Stimulated activated naive CD4-positive, alpha-beta T cell treated with Interleukin-2 at 50 U/mL for 16 hours (primary cell): ENCODE measurements at places on chromosomes 16 and 17.

- DNase-seq: no peak
Measured at GRCh38 chr17:65975878-65976277, 216.1 kb downstream of the CEP112 start.

- no peak for DNase-seq
Measured at GRCh38 chr16:4351880-4352279, 759 bp upstream of the PAM16 start.

GRCh38 chr17:62098623-62099231 lies 33.6 kb upstream of the MED13 start:
- no peak for DNase-seq

DNA sequence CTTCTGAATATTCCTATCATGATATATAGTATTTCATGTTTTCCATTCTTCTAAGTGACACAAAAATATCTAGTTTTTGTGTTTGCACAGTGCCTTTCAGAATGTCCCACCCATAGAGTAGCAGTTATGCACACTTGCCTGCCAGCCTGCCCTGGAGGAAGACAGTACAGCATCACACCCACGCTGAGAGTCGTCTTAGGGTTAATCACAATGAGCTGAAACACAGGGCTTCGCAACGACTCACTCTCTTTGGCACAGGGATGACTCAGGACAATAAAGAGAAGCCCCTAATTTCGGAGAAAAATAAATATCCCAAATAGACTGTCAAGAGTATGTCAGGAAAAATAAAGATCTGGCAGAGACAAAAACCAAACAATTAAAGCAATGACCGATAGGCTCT lies 11.6 kb upstream of the NDUFAB1 start:
- DNase-seq: no peak

- no peak for DNase-seq
Measured at GRCh38 chr16:12214509-12214908, 238.0 kb downstream of the SNX29 start.

GRCh38 chr17:57419940-57420550 lies 163.7 kb downstream of the MSI2 start:
- DNase-seq: no peak

DNA sequence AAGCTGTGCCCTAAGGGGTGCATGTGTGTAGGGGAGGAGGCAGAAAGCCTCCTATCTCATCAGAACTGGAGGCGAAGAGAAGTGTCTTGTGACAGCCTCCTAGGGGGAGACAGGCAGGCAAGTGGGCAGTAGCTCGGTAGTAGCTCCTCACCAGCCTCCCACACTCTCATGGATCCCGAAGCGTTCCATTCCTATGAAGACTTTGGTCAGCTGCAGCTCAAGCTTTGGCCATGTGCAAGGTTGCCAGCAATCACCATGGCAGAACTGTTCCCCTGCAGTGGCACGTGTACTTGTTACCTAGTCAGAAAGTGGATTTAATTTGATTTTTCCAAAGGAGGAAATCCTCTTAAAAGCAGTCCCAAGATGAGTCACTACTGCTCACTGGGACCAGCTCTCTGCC lies 6.7 kb downstream of the MRPL58 start:
- DNase-seq: no peak

DNA sequence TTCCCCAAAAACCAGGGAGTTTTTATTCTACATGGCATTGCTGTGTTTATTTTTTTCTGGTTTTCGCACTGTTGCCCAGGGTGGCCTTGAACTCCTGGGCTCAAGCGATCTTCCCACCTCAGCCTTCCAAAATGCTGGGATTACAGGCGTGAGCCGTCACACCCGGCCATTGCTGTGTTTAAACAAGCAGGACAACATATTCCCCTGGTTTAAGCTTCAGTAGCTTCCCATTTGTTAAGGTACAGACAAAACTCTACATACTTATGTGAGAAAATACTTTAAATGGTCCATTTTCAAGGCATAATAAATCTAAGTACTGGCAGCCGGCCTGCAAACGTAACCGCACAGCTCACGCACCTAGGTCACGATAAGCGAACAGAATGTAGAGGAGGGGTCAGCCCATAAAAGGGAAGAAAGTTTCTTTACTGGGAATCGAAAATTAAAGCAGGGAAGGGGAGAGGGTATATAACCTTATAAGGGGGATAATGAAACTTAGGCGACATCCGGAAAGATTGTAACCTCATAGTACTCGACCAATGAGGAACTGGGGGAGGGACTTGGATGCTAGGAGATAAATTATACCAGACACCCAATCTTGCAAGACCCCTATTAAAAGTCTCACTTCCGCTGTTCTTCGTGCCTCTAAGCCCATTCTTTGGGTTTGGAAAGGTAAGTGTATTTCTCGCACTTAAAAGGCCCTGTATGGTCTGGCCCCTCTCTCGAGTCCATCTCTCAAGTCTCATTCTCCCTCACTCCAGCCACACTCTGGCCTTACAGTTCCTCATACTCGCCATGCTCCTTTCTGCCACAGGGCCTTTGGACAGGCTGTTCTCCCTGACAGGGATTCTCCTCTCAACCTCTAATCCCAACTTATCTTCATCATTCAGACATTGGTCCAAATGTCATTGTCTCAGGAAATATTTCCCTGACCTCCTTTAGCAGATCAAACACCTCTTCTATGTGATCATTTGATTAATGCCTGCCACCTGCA lies 59.2 kb downstream of the TEX14 start:
- DNase-seq: no peak

- no peak for DNase-seq
Measured at GRCh38 chr17:32558326-32558955, 71.6 kb downstream of the CDK5R1 start.

DNA sequence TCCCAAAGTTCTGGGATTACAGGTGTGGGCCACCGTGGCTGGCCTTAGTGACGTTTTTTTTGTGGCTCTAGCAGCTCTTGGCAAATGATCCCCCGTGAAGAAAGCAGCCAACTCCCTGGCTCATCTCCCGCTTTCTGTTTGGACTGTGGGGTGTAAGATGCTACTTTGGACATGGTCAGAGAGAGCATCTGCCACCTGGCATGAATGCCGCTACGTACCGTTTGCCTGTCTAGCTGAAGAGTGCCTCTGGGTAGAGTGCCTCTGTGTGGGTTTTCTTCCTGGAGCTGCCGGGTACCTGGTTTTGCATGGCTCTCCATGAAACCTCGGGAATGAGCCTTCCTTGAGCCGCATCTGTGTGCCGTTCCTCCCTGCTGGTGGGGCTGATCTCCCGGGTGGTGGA lies 34.3 kb downstream of the NDEL1 start:
- no peak for DNase-seq

- no peak for DNase-seq
Measured at GRCh38 chr16:31334934-31335333, 20.0 kb upstream of the ITGAX start.

DNA sequence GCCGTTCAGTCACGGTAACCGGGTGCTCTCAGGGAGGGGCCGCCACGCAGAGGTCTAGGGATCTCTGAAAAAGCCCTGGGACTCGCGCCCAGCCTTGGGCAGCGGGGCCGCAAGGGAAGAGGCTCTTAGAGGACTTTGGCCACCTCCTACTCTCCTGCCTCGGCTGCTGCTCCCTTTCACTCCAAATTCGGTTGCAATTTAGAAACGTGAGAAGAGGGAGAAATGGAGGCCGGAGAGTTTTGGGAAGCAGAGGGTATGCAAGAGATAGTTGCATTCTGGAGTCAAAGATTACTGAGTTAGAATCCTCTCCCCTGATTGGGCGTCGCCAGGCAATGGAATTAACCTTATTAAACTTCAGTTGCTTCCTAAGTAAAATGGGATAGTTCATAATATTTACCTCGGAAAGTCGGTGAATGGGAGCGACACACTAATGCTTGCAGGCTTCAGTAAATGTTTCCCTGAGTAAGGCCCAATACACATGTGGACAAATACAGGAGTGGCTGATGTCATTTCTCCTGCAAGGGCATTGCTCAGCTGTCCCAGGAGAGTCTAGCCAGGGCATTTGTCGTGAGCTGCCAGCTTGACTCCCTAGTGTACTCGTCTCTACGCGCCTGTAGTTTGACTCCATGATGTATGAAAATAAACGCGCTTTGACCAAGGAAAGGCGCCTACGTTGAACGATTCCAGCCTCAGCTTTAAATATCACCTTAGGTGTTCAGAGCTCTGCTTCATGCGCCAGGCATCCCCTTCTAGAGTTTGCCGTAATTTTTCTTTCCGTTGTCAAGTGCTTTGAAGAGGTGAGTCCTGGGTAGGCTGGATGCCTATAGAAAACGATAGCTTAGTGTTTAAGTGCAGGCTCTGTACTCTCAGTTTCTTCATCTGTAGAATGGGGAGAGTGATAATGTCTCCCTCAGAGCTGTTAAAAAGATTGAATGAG lies 667 bp downstream of the OGFOD1 start:
- no peak for DNase-seq

GRCh38 chr17:1038459-1039122 lies 41.7 kb downstream of the TIMM22 start:
- DNase-seq: no peak

GRCh38 chr16:25916037-25916436 lies 224.3 kb downstream of the HS3ST4 start:
- DNase-seq: no peak

DNA sequence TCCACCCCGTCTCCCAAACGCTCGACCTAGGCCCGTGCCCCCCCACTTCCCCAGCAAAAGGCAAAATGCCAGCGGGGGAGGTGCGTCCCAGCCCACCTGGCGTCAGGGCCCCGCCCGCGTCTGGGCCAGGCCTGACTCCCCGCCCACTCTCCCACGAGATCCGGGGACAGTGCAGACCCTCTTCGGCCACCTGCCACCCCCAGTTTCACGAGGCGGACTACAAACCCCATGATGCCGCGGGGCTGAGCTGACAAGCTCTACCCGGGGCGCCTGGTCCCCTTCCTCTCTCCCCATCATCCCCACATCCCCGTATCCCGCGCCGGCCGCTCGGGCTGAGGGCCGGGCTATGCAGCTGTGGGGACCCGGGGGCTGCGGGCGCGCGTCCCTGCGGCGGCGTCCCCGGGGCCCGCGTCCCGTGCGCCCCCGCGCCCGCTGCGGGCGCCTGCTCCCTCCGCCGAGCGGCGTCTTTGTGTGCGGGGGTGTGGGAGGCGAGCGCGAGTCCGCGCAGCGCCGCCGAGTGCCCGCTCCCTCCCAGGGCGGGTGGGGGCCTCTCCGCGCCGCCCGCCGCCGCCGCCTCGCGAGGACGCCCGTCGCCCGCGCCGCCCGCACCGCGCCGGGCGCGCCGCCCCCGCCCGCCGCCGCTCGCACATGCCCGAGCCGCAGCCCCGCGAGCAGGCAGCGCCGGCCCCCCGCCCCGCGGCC lies at the start of gene ANKRD13B:
ANKRD13B (plus strand) TSS at position 283 of the 702 bp plus-strand sequence. CDS start 490 bp downstream, outside the sequence.
- peak; percentile 36 for DNase-seq

- DNase-seq: no peak
Measured at GRCh38 chr17:49756323-49757150, 7.4 kb downstream of the FAM117A start.

GRCh38 chr17:40316571-40317344 lies 7.8 kb downstream of the RARA start:
- no peak for DNase-seq

DNA sequence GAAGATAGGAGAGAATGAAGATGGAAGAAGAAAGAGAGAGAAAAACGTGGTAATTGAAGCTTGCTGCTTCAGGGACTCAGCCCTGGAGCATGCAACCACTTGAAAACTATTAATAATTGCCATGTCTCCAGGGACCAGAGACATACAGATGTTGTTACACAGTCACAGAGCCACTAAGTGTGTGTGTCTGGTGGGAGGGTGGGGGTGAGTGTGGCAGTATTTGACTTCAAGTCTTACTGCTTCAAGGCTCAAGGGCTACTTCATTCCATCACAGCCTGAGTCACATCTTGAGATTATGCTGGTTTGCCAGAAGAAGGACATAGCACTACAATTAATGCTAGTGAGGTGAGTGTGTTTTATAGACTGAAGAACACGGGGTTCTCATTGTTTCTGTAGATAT lies 202.2 kb downstream of the CDH8 start:
- DNase-seq: no peak

GRCh38 chr16:69724981-69725479 lies 1.3 kb downstream of the NQO1 start:
- no peak for DNase-seq

DNA sequence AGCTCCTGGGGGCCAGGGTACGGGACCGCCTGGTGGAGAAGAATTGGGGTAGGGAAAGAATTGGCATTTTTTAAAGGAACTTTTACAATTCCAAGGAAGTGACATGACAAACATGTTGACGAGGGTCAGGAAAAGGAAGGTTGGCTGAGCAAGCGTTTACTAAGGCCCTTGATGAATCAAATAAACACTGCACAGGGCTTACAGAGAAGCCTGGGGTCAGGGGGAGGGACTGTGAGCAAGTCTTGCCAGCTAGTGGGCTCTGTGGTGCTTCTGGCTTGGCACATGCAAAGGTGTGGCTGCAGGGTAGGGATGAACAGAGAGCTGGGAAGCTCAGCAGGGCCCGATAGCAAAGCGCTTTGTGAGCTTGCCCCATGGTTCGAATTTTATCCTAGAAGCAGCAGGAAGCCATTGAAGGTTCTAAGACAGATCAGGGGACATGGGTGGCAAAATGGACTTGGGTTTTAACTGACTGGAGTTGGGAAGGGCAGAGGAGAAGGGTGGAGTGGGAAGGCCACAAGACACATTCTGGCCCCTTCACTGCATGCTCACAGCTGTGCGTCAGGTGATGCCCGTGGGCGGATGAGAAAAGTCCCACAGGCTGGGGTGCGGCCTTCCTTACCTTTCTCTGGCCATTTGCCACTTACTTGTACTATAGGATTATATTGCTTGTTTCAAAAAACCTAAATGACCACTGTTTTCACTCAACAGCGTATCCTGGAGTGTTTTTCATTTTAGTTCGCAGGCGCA lies 117.8 kb downstream of the SOCS1 start:
- DNase-seq: no peak

- peak; percentile 56 for DNase-seq
Measured at GRCh38 chr16:79599837-79600637, 500 bp downstream of the MAF start.

- peak; percentile 17 for DNase-seq
Measured at GRCh38 chr17:10327640-10328039, 45.2 kb downstream of the MYH13 start.

DNA sequence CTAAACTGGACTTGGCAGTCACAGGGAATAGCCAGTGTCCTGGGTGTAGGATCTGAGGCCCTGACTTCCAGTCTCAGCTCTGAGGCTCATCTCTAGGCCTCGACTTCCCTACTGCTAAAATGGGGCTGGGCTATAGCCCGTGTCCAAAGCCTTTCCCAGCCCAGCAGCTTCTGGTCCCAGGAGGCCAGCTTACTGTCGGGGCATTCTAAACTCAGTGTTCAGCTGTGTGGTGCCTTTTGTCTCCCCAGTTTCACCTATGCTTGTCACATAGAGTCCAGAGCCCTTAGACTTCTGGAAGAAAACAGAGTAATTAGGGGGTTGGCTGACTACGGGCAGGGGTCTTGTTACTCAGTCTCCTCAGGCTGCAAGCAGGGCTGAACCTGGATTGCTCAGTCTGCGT lies 94.8 kb downstream of the WSCD1 start:
- no peak for DNase-seq

- peak; percentile 76 for DNase-seq
Measured at GRCh38 chr17:47719411-47720152, 13.5 kb upstream of the TBX21 start.
